ENCODE measurements at places on chromosomes 7 and 10. TPM values are rescaled to one million over a fixed set of nuclear protein-coding genes. Genes with fewer than 3 reads are reported as not detected.

Gene TCTN3
- 53.0 TPM for total RNA-seq

Gene TAS2R3
- total RNA-seq = 2.9 TPM

Gene RPEL1
- 0.13 TPM for total RNA-seq

Gene HOXA2
- 0.76 TPM for total RNA-seq

Gene TRIM8
- total RNA-seq = 160 TPM
